ENCODE measurements at places on chromosomes 6 and 20.

DNA sequence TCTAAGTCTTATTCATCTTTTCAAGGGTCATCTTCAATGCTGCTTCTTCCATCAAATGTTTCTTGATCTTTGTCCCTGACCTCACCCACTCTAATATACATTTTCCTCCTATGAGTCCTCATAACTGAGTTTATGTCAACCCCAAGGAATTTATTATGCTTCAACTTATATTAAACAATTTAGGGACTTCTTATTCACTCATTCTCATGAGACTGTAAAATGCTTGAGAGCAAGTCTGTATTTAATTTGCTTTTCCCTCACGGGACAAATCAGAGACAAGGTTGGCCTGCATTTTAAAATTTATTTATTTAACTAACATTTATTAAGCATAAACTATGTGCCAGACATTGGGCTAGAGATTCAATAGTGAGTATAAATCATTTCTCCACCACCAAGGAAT lies 312.0 kb upstream of the NT5E start:
- no peak for DNase-seq

GRCh38 chr20:24773168-24773567 lies 175.9 kb upstream of the CST7 start:
- peak; percentile 37 for DNase-seq

DNA sequence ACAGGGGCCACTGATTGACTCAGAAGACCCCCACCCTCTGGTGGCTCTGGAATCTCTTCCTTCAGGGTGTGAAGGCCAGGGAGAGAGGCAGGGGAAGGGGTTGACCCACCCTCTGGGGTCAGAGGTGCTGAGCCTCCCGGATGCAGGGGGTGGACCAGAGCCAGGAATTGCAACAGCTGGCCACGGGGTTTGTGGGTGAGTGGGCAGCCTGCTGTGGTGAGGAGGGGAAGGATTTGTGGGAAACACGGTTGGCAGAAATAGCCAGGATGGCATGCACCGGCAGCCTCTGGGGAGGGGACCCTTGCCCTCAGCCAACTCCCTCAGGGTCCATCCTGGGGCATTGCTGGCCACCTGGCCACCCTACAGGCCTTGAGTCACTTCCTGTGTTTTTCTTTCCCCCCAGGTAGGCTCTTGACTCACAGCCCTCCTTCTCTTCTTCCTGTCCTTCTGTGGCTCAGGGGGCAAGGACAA lies 92.8 kb downstream of the MRPL14 start:
- DNase-seq: peak; percentile 23

GRCh38 chr20:43750774-43751166 lies 24.0 kb upstream of the GTSF1L start:
- DNase-seq: no peak

- DNase-seq: no peak
Measured at GRCh38 chr6:139743664-139744437, 369.4 kb upstream of the CITED2 start.

GRCh38 chr20:25295386-25296093 lies 47.7 kb downstream of the PYGB start:
- DNase-seq: no peak

- DNase-seq: no peak
Measured at GRCh38 chr20:38175304-38176180, 10.5 kb upstream of the TGM2 start.

DNA sequence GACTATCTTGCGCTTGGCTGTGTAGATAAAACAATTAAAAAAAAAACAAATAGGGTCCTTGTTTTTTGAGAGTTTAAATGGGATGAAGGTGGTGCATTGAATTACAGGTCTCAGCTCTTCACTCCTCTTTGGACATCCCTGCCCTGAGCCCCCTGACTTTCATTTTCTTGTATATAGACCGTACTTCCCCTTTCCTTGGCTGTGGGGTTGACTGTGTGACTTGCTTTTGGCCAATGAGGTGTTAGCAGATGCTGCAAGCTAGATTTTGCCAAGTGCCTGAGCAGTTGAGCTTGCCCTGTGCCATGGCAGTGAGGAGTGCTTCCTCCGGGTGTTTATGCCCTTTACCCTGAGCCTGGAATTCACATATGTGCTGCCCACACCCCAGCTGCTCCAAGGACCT lies 386.1 kb upstream of the ZFP64 start:
- no peak for DNase-seq

DNA sequence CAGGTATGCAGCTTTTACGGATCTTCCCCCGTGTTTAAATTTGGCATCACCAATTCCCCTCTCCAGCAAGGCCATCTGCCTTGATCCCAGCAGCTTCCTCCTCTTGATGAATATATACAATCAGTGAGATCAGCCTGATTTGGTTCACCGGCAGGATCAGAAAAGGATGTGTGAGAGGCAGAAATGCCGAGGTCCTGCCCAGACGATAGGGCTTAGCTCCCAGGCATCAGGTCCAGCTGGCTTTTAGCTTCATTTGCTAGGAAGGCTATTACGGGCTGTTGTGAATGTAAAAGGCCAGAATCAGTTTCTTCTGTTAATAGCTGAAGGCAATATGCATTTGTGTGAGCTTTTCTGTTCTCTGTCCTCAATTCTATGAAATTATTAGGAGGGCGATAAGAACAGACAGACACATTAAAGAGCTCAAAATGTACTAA lies 372.8 kb downstream of the BTBD9 start:
- no peak for DNase-seq

DNA sequence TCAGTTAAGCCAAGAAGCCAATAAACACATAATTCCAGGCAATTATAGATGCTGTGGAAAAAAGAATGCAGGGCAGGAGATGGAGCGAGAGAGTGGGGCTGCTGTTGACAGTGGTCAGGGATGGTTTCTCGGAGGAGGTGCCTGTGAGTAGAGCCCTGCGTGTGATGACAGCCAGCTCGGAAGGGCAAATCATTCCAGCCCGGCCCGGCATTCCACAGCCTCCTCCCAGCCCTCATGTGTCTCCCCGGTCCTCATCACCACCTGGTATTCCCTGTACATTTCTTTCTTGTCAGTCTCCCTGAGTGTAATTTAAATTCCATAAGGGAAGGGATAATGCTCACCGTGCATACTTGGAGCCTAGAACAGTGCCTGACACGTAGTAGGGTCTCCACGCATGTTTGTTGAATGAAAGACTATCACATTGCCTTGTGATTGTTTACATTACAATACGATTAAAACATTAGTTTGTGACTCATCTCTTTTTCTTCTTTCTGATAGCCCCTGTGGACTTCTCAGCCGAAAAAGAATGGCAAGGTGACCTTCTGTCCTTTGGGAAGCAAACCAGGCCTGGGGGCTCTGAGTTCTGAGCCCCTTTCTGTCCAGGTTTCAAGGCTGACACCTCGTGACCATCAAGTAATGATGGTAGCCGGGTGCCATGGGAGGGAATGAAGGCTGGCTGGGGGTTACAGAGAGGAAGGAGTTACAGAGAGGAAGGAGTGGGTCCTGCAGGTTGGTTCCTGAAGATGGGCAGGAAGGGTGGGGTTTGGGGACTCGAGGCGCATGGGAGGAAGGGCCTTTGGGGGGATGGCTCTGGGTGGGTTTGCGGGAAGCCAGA lies 379.5 kb upstream of the SULF2 start:
- DNase-seq: no peak

- DNase-seq: peak; percentile 69
Measured at GRCh38 chr20:9038791-9039535, 29.9 kb upstream of the PLCB4 start.

DNA sequence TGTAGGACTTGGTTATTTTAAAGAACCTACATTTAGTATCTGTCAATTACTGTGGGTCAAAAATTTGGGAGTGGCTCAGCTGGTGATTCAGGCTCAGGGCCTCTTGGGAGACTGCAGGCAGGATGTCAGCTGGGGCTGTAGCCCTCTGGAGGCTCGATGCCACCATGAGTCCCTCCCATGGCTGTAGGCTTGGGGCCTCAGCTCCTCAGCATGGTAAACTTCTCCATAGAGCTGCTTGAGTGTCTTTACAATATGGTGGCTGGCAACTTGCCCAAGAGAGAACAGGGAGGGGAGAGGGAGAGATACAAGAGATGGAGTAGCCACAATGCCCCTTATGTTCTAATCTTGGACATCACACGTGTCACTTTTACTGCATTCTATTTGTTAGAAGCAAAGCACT lies 470.4 kb downstream of the CDH26 start:
- no peak for DNase-seq

DNA sequence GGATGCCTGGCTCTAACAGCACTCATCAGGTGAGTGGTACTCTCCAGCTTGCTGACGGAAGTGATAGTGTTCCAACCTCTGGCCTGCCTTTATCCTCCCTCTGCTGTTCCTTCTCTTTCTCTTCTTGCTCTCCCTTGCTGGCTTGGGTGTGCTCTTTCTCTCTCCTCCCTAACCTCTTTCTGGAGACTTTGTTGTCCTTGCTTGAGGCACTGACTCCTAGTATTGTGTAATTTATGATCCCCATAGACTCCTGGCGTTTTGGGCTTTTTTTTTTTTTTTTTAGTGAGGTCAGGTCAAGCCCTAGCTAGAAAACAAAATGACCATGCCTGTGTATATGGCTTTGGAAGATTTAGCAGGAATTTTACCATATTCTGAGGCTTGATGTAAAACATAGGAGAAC lies 84.7 kb upstream of the MRAP2 start:
- no peak for DNase-seq

- no peak for DNase-seq
Measured at GRCh38 chr20:33232486-33233072, 3.2 kb upstream of the BPIFA1 start.

DNA sequence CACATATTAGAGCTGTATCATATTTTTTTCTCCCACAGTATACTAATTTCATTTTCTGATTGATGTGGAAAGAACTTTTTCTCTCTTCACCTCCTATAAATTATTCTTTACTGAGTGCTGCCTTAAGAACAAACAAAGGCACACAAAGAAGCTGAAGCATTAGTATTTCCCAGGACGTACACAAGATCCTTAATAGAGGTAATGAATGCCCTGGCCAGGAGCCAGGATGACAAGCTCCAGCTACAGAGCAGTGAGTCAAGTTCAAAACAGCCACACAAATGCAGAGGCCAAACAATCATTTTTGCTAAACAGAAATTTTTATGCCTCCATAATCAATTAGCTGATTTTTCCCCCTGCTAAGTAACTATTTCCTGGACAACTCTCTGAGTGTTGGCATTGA lies 639.6 kb downstream of the EPHA7 start:
- peak; percentile 37 for DNase-seq

DNA sequence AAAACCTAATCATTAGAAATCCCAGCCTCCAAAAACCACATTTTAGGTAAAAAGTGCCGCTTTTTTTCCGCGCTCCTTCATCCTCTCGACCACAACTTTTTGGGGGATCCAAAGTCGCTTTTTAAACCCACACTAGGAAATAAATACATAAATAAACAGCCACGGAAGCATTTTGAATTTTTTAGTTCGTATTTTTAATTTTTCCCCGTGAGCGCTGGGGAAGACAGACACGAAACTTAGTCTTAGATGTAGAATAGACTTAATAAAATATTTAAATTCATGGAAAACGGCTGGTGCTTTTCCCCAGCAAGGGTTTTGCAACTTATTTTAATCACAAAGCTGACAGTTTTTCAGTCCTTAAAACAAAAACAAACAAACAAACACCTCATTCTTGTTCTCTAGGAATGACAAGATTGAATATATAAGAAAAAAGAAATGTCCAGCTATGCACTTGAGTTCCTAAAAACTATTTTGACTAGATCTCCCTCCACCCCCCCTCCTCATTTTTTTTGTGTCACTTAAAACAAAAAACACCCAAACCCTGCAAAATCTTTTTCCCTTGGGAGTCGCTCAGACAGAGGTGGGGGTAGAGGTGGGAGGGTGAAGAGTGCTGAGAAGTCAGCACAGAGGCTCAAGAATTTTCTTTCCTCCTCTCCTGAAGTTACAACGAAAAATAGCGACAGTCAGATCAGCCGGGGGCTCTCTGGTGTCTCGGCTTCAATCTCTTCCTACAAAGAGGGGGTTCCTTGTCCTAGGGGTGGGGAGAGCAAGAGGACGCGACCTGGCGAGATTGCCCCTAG lies 43.4 kb upstream of the SUPT3H start:
- DNase-seq: no peak

- DNase-seq: peak; percentile 15
Measured at GRCh38 chr20:23228912-23229311, 121.7 kb upstream of the NXT1 start.

- no peak for DNase-seq
Measured at GRCh38 chr6:121630716-121631115, 195.3 kb downstream of the GJA1 start.

GRCh38 chr6:146968041-146968760 lies 236.0 kb upstream of the STXBP5 start:
- no peak for DNase-seq

GRCh38 chr20:23143986-23144690 lies 58.0 kb upstream of the CD93 start:
- DNase-seq: no peak

- DNase-seq: peak; percentile 23
Measured at GRCh38 chr6:104597541-104598050, 262.1 kb downstream of the HACE1 start.

DNA sequence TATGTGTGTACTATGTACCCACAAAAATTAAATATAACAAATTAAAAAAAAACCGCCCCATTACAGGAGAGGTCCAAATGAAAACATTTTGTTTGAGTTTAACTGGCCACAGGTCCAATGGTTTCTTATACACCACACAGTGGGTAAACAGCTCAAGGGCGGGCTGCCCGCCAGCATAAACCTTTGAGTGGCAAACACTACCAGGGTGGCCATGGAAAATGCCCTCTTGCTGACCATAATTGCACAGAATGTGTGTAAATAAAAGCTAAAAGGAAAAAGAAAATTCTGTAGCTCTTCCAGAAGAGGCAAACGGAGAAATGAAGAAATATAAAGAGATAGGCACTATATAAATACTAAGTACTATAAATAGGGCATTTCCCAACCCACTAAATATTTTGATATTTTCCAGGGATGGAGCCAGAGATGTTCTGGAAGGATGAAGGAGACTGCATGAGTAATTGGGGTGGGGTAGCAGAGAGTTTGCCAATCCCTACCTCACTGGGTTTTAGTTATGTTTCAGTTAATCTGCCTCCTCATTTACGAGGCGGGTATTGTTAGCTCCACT lies 1.1 kb upstream of the CDC5L start:
- peak; percentile 80 for DNase-seq

GRCh38 chr6:45652416-45652815 lies 274.7 kb upstream of the SUPT3H start:
- no peak for DNase-seq

DNA sequence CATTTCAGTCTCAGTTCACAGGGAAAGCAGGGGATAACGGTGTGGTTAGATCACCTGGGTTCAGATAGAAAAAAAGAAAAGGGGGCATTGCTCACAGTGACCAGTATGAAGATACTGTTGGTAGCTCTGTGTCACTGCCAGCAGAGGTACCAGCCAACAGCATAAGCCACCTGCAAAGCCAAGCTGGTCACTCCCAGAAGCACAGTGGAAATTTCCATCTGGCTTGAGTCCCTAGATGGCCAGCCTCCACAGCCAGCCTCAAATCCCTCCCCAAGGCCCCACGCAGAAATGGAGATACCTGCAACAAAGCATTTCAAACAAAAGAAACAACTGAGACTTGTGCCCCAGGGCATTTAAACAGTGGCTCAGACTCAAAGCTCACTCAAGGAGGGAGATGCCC lies 11.6 kb downstream of the DEFB127 start:
- DNase-seq: no peak
